ENCODE measurements at places on chromosomes 6 and 20. TPM values are rescaled to one million over a fixed set of nuclear protein-coding genes. Genes with fewer than 3 reads are reported as not detected.

CHRNA4 gene
- not detected for total RNA-seq

CTAGE9 gene
- not detected for total RNA-seq

ULBP2 gene
- 8.0 TPM for total RNA-seq

UBE2C gene
- 18.9 TPM for total RNA-seq

HRH3 gene
- total RNA-seq, result not detected

FAM217A gene
- total RNA-seq, result not detected

EBF4 gene
- total RNA-seq, result 0.19 TPM

ABHD16B gene
- not detected for total RNA-seq

LATS1 gene
- total RNA-seq, result 26.8 TPM

TMC2 gene
- total RNA-seq, result not detected

ENPP1 gene
- 0.65 TPM for total RNA-seq

SLC17A9 gene
- 17.7 TPM for total RNA-seq

ARMH2 gene
- not detected for total RNA-seq

IL20RA gene
- 0.19 TPM for total RNA-seq

HUS1B gene
- total RNA-seq, result 0.98 TPM

OR2J1 gene
- not detected for total RNA-seq

CLDN20 gene
- total RNA-seq, result not detected

SIGLEC1 gene
- total RNA-seq, result not detected

GJA10 gene
- not detected for total RNA-seq

EGFL8 gene
- total RNA-seq, result 0.96 TPM

GPX5 gene
- not detected for total RNA-seq

RAB32 gene
- 79.6 TPM for total RNA-seq

OR2H1 gene
- not detected for total RNA-seq

PKIB gene
- total RNA-seq, result 0.33 TPM

HMGN3 gene
- total RNA-seq, result 42.1 TPM

AURKA gene
- 43.6 TPM for total RNA-seq

ARG1 gene
- not detected for total RNA-seq

WASF1 gene
- 17.3 TPM for total RNA-seq

CASS4 gene
- under 0.01 TPM for total RNA-seq

SGK2 gene
- not detected for total RNA-seq

DEFB112 gene
- not detected for total RNA-seq

KLHDC3 gene
- total RNA-seq, result 137 TPM

DNMT3B gene
- 3.7 TPM for total RNA-seq

HIVEP1 gene
- total RNA-seq, result 34.1 TPM

DDX43 gene
- total RNA-seq, result 2.0 TPM

TNFRSF6B gene
- 41.5 TPM for total RNA-seq

ANGPT4 gene
- total RNA-seq, result not detected

MBOAT1 gene
- total RNA-seq, result 3.3 TPM

COQ3 gene
- 2.9 TPM for total RNA-seq
